ENCODE measurements at places on chromosomes 6 and 20. TPM values are rescaled to one million over a fixed set of nuclear protein-coding genes. Genes with fewer than 3 reads are reported as not detected.

Gene TAP1
- 26.0 TPM for total RNA-seq

Gene OR2H1
- total RNA-seq: not detected

Gene BNIP5
- not detected for total RNA-seq

Gene IL17F
- not detected for total RNA-seq

Gene ANGPT4
- not detected for total RNA-seq

Gene PRRT1
- total RNA-seq: 0.30 TPM

Gene PSORS1C2
- total RNA-seq: not detected

Gene PTCHD4
- 2.9 TPM for total RNA-seq

All from epithelial cell of umbilical artery (primary cell).